ENCODE measurements at places on chromosomes 4 and X.

DNA sequence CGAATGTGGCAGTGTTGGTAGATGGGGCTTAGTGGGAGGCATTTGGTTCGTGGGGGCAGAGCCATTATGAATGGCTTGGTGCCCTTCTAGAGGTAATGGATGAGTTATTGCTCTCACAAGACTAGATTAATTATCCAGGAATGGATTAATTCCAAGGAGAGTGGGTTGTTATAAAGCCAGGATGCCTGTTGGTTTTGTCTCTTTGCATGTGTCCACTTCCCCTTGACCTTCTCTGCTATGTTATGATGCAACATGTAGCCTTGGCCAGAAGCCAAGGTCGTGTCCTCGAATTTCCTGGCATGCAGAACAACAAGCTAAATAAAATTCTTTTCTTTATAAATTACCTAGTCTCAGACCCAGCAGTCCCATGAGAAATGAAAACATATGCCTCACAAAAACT is 111.2 kb upstream of the PLS3 start:
- no peak for DNase-seq

- no peak for DNase-seq
These were observed 161.7 kb upstream of the RPL34 start for GRCh38 chr4:108458681-108459080.

DNA sequence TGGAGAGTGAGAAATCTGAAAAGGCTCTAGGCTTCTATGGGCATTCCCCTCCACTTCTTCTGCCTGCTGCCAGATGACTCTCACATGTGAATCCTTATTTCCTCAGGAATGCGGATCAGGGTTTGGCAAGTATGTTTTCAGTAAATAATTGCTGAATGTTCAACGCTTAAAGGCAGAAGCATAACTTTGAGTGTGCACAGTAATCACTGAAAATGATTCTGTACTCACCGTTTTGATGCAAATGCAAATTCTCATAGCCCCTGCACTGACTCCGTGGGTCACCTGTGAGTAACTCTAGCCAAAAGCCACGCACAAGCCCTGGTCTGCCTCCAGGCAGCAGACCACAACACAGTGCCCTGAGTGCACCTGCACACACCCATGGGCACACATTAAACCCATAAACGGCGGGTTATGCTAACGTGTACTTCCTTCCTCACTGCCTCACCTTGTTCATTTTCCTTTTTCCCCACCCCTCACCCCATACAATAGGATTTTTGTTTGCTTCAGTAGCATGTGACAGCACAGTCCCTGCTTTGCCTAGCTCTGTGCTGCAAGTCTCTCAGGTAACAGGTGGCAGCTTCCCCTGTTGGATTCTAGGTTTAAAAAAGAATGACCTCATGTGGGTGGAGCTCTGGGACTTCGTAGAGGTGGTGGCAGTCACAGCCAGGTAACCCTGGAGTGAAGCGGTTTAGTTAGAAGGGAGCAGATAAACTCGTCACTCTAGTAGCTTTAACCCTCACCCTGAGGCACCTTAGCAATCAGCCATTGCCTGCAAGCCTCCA is at the start of gene ARHGEF38:
Gene ARHGEF38 (plus strand): TSS at position 656 of the 782 bp plus-strand sequence. CDS start 146 bp downstream, outside the sequence.
- DNase-seq = no peak

DNA sequence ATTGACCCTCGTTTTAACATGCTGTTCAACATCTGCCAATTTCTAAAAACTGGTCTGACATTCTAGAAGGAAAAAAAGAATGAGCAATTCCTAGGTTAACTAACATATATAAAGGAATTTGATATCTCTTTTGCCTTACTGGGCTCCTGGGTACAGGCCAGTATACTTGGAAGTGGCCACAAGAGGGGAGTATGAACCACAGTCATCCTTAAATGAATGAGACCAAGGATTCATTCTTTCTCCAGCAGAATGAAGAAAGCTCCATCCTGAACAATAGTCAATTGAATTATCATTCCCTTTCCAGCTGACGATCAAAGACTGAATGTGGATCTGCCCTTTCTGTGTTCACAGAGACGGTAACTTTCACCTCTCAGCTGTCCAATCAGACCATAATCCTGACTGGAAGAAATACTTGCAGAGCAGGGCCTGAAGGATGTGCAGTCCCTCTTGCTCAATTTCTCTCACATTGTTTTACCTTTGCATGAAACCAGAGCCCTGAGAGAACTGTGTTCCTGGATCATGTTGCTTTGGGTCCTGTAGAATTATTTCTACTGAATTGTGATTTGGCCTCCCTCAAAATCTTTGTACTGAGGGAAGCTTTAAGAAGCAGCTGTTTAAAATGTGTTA is 14.8 kb upstream of the SPARCL1 start:
- peak; percentile 48 for DNase-seq

- peak; percentile 83 for DNase-seq
These were observed 53.6 kb upstream of the IGFBP7 start for GRCh38 chr4:57163530-57164459.

DNA sequence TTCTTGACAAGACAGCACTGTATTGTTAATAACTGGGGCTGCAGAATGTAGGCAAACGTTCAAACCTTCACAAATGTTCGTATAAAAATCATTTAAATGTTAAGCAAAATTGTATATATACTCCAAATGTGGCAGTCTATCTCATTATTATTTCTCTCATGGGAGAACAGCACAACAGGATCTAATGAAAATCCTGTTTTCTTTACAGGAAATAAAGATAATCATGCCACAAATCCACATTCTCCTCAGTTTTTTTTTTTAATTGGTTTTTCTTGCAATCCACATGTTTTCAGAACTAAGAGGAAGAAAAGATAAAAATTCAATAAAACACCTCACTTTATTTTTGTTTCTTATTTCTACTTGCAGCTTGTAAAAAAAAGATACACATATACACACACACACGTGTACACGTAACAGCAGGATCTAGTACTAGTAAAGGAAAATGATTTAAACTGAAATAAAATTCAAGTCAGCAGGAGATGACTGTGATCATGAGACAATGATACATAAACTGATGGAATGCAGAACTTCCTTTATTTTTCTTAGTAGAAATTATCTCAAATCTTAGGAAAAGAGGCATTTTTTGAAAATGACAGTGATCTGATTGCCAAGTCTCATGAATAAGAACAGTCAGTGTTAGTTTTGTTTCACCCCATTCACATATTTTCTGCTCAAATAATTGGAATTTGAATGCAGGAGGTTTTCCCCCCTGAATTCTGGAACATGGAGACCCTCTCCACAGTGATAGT is 11.3 kb downstream of the APBB2 start:
- no peak for DNase-seq

DNA sequence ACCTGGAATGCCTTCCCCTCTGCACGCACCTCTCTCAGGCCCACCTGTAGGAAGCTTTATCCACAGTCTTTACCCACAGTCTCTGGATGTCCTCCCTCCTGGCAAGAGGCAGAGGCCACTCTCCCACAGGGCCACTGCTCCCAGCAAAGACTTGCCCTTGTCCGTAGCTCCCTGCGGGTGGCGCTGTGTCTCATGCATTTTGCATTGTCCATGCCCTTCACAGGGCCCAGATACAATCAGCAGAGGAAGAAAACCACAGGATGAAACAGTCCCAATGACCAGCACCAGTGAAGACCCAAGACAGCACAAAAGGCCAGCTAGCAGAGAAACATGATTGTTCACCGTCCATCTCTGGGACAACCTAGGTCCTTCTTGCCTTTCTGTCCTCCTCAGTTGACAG is 2.1 kb upstream of the NSG1 start:
- peak; percentile 73 for DNase-seq

DNA sequence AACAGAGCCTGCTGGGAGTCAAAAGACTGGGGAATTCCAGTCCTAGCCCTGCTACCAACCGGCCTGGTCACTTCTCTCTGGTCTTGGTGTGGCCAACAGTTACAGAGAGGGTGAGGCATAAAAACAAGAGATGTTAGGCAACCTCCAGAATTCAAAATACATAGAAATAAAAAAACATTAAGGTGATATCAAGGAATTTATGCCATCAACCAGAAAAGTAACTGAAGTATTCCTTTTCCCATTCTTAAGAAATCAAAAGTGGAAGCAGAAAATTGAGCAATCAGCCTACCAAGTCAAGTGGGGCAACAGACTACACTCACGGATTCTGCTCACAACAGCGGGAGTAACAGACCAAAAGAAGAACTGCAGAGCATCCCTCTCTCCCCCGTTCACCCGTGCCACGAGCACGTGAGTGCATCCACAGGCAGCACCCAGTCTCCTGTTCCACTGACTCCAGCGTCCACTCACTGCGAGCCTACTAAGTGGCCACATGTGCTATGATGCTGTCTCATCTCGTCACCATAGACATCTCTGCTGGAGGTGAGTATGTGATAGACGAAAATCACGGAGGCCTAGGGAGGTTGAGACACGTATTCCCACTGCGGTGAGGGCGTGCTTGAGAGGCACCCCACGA is 29.3 kb downstream of the AFAP1 start:
- no peak for DNase-seq

GRCh38 chr4:148052448-148052847 is 320.6 kb downstream of the ARHGAP10 start:
- no peak for DNase-seq

DNA sequence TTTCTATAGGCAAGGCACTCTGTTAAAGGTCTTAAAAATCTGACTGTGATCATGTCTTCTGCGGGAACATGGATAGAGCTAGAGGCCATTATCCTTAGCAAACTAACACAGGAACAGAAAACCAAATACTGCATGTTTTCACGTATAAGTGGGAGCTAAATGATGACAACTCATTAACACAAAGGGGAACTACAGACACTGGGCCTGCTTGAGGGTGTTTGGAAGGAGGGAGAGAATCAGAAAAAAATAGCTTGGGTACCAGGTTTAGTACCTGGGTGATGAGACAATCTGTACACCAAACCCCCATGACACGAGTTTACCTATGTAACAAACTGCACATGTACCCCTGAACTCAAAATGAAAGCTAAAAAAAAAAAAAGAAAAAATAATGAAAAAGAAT is 12.1 kb downstream of the SLC7A11 start:
- DNase-seq = no peak

- no peak for DNase-seq
These were observed 53.1 kb downstream of the OCRL start for GRCh38 chrX:129593137-129593536.

- no peak for DNase-seq
These were observed 242.3 kb upstream of the GPRIN3 start for GRCh38 chr4:89549907-89550306.

- no peak for DNase-seq
These were observed 1.5 kb upstream of the MSMO1 start for GRCh38 chr4:165325732-165326512.

DNA sequence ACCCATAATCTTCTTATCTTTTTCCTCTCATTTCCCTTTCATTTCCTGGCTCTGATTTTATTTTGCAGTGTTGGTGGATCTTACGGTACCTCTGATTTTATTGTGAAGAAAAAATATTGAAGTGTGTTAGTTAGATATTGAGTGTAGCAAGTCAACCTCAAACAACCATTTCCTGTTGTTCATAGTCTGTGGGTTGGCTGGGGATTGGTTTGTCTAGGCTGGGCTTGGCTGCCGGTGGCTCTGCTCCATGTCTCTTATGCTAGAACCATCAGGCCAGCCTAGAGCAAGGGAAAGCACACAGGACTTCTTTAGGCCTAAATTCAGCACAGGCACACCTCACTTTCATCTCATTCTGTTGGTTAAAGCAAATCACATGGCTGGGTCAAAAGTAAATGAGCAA is 383.1 kb upstream of the LCORL start:
- no peak for DNase-seq

GRCh38 chrX:103367502-103367901 is 8.8 kb upstream of the BEX3 start:
- no peak for DNase-seq

DNA sequence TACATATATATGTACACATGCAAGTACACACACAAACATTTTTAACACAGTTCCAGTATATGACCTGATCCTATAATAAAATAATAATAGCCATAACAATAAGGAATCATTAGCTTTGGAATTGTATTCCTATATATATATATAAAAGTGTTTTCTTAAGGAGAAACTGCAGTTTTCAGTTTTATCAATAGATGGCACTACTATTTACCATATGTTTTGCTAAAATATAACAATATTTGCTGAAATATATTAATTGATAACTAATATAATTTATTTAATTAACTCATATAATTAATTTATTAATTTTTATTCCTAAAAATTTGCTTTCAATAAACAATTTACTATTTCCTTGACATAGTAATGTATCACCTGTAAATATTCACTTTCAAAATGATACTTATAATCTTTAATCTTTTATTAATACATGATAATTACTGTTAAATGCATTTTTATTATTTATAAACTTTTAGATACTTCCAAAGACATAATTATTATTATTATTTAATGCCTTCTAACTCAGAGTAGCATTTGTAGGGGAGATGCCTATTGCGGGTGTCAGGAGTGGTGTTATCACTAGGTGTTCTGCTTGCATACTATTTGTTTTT is 599.5 kb downstream of the FSTL5 start:
- DNase-seq = no peak

DNA sequence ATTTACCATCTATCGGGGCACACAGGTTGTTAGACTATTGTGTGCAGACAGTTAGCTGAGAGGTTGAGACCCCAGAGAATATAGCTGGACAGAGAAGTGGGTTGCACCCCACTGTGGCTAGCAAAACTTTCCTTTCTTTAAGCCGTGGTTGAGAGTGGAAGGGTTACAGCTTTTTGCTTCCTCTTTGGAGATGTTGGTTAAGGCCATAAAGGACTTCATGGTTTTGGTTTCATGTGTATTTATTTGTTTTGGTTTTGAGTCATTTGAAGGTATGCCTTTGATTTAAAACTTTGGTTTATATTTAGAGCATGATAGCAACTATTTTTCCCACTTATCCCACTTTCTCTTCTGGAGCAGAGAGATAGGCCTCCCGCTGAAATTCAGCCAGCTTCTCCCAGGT is 274.3 kb upstream of the IL1RAPL1 start:
- DNase-seq = no peak

DNA sequence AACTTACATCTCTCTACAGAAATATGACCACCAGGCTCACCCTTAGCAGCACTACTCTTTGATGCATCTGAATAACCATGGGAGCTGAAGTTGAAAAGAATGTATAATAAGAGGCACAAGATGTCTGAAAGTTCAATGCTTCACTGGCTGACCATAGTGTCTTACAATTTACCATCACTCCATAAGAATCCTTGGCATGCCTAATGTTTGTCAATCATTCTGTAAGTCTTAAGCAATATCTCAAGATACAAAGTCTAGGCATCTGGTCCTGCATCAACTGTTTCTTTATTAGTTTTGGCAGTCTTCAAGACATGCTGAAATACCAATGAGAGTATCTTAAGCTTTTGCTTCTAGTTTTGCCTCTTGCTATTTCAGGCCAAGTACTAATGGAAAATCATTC is 755.5 kb downstream of the STIM2 start:
- DNase-seq = no peak

GRCh38 chr4:74161666-74162450 is 3.9 kb downstream of the MTHFD2L start:
- no peak for DNase-seq

DNA sequence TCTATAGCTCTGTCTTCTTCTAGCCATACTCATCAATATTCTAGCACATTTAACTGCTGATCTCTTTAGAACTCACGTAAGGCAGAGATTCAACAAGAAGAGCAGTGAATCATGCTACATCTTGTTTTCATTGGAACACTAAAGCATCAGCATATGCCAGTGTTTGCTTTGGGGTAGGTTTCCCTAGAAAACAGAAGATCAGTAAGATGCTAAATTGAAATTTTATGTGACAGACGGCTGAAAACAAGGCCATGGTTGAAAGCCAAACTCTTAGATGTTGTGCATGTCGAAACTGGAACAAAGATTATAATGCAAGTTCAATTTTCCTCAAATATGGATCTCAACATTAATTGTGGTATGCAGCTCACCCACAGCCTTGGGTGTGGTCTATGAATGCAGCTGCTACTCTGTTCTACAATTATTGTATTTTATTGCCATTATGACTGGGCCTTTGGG is 107.6 kb downstream of the PDLIM5 start:
- DNase-seq = no peak
